Uterus (tissue), 4 donors: ENCODE measurements at places on chromosomes 7 and 10. TPM values are rescaled to one million over a fixed set of nuclear protein-coding genes. Genes with fewer than 3 reads are reported as not detected.

Gene PDIA4
- 66.9 TPM for total RNA-seq

Gene ZMIZ2
- 19.1 TPM for total RNA-seq

Gene LMOD2
- total RNA-seq: not detected

Gene TMEM130
- total RNA-seq: not detected

DNA sequence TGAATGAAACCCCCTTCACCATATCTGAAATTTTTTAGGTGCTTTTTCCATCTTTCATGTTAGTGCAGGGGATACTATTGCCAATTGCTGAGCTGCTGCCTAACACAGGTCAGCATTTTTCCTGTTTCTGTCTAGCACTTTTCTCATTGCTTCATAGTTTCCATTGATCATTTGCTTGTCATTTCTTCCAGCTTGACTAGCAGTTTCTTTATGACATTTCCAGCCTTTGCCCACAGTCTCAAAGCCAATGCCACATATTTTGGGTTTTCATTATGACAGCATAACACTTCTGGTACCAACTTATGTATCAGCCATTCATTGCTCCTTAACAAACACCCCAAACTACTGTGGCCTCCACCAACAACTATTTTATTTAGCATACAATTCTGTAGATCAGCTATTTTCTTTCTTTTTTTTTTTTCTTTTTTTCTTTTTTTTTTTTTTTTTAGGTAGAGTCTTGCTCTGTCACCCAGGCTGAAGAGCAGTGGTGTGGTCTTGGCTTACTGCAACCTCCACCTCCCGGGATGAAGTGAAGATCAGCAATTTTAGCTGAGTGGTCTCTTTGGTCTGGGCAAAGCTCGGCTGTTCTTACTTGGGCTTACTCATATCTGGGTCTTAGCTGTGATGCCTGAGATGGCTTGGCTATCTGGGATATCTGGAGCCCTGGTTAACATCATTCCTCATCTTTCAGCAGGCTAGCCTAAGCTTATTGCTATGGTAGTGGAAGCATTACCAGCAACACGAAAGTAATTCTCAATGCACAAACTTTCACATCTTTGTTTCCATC lies 102.3 kb downstream of the EPC1 start:
- H3K4me3 ChIP-seq: no peak overlapping the region
- no peaks in the 10 kb centered on the region for H3K27me3 ChIP-seq
- no peaks in the 10 kb centered on the region for H3K36me3 ChIP-seq
- no peak overlapping the region for H3K27ac ChIP-seq
- no peak for DNase-seq

GRCh38 chr7:52897713-52898112 lies 137.7 kb upstream of the POM121L12 start:
- H3K27me3 ChIP-seq: no peaks in the 10 kb centered on the region
- DNase-seq: no peak
- no peaks in the 10 kb centered on the region for H3K4me1 ChIP-seq

- H3K4me3 ChIP-seq: no peak overlapping the region
- no peak for DNase-seq
- H3K36me3 ChIP-seq: no peaks in the 10 kb centered on the region
- H3K27me3 ChIP-seq: no peaks in the 10 kb centered on the region
- H3K4me1 ChIP-seq: peaks cover 10% of the 10 kb centered on the region
These were observed 182.2 kb downstream of the POLR1F start for GRCh38 chr7:19526639-19527038.
